Activated gamma-delta T cell (primary cell): ENCODE measurements at places on chromosomes 13 and 19.

GRCh38 chr13:113860665-113861432 is 3.0 kb downstream of the GAS6 start:
- no peak for DNase-seq

DNA sequence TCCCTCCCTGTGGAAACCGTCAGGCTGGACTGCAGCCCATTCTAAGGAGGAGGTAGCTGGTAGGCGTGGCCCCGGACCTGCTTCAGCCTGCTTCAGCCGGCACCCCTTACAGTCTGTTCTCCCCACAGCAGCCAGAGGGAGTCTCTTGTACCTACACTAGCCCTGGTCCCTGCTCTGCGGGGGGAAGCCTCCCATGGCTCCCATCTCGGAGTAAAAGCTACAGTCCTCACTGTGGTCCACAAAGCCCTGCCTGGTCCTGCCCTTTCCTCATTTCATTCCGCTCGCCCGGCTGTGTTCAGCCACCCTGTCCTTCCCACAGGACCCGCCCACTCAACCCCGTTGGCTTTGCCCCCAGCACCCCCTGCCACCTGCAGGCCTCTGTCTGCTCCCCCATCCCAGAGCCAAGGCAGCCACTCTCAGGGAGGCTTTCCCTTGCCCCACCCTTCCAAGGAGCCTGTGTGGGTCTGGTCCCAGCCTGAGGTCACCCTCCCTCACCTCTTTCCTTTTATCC is 1.3 kb downstream of the PGLYRP1 start:
- DNase-seq, result no peak

DNA sequence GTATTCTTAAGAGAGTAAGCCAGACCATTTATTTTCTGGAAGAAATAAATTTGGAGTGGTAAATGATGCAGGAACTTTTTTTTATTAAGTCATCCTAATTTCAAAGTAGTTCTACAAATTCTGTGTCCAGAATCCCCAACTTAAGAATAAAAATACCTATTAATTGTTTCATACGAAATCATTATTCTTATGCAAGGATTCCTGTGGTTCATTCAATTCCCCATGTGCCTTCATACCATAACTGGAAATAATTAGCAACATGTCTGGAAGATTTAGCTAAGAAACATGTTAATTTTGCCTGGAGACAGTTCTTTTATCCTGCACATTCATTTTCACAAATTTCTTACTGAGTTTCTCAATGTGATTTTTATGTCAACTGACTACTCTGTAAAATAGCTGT is 408.6 kb downstream of the PCDH9 start:
- no peak for DNase-seq

- DNase-seq, result no peak
Observed at GRCh38 chr19:30528919-30529318, 156.7 kb downstream of the ZNF536 start.

DNA sequence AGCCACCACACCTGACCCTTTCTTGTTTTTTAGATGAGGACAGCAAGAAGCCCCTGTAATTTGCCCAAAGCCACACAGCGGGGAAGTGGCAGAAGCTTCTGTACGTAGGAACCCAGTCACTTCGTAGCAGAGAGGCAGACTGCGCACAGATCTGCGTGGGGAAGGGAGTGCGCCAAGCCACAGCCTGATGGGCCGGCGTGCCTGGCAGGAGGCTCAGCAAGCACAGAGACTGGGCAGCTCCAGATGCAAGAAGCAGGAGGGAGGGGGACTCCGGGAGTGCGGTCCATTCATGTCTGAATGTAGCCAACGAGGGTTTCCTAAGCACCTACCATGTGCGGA is 347 bp upstream of the TJP3 start:
- no peak for DNase-seq

- DNase-seq, result no peak
Observed at GRCh38 chr19:30722186-30722585, 350.0 kb downstream of the ZNF536 start.

DNA sequence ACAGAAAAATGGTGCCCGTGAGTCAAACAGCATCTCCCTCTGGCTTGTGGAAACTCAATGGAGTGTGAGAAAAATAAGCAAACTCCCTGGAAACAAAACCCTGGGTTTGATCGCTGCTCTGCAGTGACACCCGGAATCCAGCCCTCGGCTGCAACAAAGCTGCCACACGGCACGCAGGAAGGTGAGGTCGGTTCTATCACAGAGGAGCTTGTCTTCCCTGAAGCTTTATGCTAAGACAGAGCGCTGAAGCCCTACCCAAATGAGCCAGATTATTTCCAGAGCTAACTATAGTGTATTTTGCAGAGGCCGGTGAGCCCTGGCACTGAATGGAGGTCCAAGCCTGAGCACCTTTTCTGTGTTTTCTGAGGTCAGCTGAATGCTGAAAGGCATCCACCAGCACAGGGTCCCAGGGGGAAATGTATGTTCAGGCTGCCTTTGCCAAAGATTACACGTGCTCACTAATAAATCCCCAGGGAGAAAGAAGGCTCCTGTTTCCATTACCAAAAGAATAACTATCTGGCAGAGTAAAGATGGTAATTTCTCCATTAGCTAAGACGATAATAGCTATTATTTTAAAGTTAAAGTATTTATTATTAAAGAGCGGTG is 77.8 kb downstream of the TSHZ3 start:
- no peak for DNase-seq

DNA sequence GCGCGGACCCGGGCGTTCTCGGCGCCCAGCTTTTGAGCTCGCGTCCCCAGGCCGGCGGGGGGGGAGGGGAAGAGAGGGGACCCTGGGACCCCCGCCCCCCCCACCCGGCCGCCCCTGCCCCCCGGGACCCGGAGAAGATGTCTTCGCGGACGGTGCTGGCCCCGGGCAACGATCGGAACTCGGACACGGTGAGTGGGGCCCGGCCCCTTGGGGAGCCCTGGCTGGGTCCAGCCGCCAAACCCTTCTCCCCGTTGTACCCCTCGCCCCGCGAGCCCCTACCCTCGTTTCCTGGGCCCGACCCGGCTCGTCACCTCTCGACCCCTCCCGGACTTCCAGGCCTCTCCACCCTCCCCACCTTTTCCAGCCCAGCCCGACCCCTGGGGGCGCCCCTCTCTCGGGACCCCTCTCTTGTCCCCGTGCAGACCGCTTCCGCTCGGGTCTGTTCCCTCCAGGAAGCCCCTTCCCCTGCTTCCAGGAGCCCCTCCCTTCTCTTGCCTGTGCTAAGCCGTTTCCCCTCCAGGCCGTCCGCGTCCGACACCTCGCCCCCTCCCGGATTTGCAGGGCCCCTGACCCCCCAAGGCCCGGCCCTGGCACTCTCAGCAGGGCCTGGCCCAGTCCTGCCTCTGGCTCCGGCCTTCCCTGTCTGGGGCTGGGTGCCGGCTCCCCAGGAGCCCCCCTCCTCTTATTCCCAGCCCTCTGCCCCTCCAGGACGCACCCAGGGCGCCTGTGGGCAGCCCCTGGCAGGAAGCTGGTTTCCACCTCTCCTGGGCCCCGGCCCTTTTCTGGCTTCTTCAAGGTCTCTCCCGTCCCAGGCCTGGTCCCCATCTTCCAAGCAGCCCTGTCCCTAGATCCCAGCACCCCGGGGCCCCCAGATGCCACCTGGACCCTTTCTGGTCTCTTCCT is 632 bp downstream of the MARK4 start:
- DNase-seq, result no peak

- no peak for DNase-seq
Observed at GRCh38 chr13:102567857-102568256, 28.9 kb upstream of the TPP2 start.

- DNase-seq, result no peak
Observed at GRCh38 chr13:27349458-27349857, 75.0 kb upstream of the GTF3A start.

GRCh38 chr19:16200038-16201010 is 2.6 kb downstream of the AP1M1 start:
- DNase-seq, result no peak

- DNase-seq, result no peak
Observed at GRCh38 chr13:110509971-110510786, 51.3 kb downstream of the RAB20 start.

GRCh38 chr13:77386880-77387606 is 60.1 kb upstream of the MYCBP2 start:
- no peak for DNase-seq
